ENCODE measurements at places on chromosomes 12 and 14. TPM values are rescaled to one million over a fixed set of nuclear protein-coding genes. Genes with fewer than 3 reads are reported as not detected.

Gene RBP5
- not detected for total RNA-seq

Gene ARHGEF40
- 129 TPM for total RNA-seq

Gene KSR2
- 0.98 TPM for total RNA-seq

Gene CLEC4E
- total RNA-seq, result not detected

Gene MSI1
- 16.0 TPM for total RNA-seq

Gene ESRRB
- not detected for total RNA-seq

Gene SIX4
- 14.0 TPM for total RNA-seq

Gene REP15
- 2.1 TPM for total RNA-seq

Gene FGF6
- not detected for total RNA-seq

Measured in astrocyte (in vitro differentiated cells and primary cell).